Muscle of arm (tissue), 14 donors: ENCODE measurements at places on chromosomes 6 and 20. TPM values are rescaled to one million over a fixed set of nuclear protein-coding genes. Genes with fewer than 3 reads are reported as not detected.

BPIFB2 gene
- not detected for polyA plus RNA-seq

DNA sequence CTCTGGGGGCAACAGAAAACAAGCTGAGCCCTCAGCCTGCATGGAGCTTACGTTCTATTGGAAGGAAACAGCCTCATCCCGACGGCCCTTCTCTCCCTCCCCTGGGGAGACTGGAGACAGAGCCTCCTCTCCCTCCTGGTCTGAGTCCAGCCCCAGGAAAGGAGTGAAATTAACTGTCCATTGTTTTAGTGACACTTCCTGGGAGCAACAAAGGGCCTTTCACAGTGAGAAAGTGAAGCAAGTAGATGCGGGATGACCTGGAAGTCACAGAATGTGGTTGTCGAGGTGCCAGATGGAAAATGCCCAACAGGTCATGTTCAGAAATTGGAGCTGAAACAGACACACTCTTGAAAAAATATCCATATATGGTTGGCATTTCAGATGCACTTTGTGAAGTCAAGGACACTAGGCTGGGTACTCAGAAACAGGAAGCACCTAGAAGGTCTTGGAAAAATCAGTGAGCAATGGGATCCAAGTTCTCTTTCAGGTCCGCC is 77.8 kb downstream of the TFAP2C start:
- DNase-seq: no peak

BNIP5 gene
- 0.07 TPM for polyA plus RNA-seq

DNA sequence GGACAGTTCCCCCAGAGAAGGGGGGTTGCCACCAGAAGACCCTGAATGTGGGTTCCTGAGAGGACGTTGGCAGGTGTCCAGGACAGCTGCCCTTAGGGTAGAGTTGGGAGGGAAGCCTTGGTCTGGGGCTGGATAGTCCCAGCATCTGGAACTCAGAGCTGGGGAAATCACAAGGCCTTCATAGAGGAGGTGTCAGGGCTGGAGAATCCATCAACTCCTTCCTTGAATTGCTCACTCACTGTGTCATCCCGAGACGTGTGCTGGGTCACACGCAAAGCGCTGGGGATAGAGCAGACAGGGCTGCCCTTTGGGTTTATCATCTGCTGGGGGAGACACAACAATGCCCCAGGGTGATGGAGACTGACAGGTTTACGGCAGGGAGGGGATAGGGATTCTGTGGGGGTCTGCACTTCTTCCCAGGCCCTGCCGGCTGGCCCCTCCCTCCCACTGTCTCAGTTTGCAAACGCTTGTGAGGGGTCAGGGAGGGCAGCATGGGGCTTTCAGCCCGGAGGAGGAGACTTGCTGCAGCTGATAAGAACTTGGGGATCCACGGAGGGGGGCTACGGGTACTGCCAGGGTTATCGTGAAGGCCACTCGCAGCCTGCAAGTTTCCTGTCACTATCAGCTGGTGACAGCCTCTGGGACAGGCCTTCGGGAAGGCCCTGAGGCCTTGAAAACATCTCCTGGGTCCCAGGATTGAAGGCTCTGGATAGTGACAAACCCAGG is 18.6 kb downstream of the RBM38 start:
- DNase-seq: no peak

MTFR2 gene
- 1.5 TPM for polyA plus RNA-seq

DNA sequence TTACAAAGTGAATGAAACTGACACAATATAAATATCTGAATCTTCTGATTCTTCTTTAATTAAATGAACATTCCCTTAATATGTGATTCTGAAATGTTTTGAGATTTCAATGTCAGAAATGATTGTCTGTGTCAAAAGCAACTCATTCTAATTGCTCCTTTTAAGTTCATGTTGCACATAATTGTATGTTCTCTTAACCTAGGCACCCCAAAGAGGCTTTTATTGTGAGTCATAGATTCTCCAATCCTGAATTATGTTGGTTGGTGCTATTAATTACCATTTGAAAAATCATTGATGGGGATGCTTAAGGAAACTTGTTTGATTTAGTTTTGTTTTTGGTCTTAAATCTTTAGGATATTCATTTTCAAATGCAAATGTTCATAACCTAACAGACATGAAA is 829.7 kb upstream of the CITED2 start:
- no peak for DNase-seq

ADNP gene
- 63.1 TPM for polyA plus RNA-seq

DNA sequence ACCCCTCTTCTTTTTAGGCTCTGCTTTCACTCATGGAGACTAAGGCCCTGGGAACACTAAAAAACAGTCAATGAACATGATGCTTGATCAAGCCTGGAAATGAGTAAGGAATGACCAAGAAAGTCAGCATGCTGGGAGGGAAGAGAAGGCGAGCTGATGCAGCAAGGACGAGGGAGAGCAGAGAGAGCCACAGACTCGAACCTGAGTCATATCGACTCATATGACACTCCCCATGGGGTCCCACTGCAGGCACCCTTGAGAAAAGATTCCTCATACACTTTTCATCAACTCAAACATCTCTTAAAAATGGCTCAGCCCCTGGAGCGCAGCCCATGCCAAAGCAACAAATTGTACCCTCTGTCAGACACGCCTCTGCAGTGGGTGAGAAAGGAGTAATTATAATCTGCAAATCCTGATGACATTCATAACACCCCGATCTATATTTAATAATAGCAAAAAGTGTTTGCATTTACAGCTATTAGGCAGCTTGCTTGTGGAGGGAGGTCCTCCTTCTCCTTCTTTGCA is 127.2 kb downstream of the F13A1 start:
- DNase-seq: no peak

DNA sequence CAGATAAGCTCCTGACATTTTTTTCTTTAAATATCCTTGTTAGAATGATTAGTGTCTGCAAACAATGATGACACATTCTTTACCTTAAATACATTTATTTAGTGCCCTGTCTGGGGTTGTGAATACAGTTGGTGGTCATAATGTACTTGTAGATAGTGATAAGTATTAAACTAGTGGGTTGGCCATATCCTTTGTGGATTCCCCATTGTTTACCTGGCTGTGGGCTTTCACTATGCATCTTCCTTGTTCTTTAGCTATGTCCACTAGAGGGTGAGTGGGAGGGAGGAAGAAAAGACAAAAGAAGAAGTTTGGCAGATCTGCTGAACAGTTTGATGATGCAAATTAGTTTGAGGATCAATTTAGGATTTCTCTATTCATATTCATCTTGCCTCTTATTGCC is 15.7 kb downstream of the HS3ST5 start:
- DNase-seq: no peak

- DNase-seq: no peak
Observed at GRCh38 chr6:136351518-136352110, 62.0 kb upstream of the BCLAF1 start.

SLC35D3 gene
- 0.10 TPM for polyA plus RNA-seq

GRCh38 chr6:104326173-104327001 is 533.3 kb downstream of the HACE1 start:
- DNase-seq: no peak

KIF25 gene
- polyA plus RNA-seq: 0.74 TPM

GNRH2 gene
- polyA plus RNA-seq: not detected
